ENCODE measurements at places on chromosomes 1 and 21. TPM values are rescaled to one million over a fixed set of nuclear protein-coding genes. Genes with fewer than 3 reads are reported as not detected.

The PDZK1IP1 gene
- total RNA-seq: 8.5 TPM

The S100A7 gene
- not detected for total RNA-seq

The OR2L3 gene
- total RNA-seq: not detected

The ORC1 gene
- total RNA-seq: 17.6 TPM

The FMO2 gene
- not detected for total RNA-seq

The PEAR1 gene
- total RNA-seq: 12.2 TPM

The TSTD1 gene
- total RNA-seq: 70.8 TPM

The SMIM12 gene
- total RNA-seq: 19.3 TPM

The NOTCH2 gene
- 120 TPM for total RNA-seq

The ATP6V1G3 gene
- total RNA-seq: not detected

The MYBPHL gene
- total RNA-seq: not detected

The UBE2Q1 gene
- total RNA-seq: 63.3 TPM

The GJA5 gene
- 8.7 TPM for total RNA-seq

The CACHD1 gene
- total RNA-seq: 3.8 TPM

The HES4 gene
- 41.8 TPM for total RNA-seq

The EXTL1 gene
- 0.13 TPM for total RNA-seq

The TCHH gene
- not detected for total RNA-seq

The LCK gene
- total RNA-seq: 2.6 TPM

The ADAMTS1 gene
- 0.26 TPM for total RNA-seq
